ENCODE measurements at places on chromosomes 2 and 18. TPM values are rescaled to one million over a fixed set of nuclear protein-coding genes. Genes with fewer than 3 reads are reported as not detected.

The CNGA3 gene
- polyA plus RNA-seq: 0.75 TPM

DNA sequence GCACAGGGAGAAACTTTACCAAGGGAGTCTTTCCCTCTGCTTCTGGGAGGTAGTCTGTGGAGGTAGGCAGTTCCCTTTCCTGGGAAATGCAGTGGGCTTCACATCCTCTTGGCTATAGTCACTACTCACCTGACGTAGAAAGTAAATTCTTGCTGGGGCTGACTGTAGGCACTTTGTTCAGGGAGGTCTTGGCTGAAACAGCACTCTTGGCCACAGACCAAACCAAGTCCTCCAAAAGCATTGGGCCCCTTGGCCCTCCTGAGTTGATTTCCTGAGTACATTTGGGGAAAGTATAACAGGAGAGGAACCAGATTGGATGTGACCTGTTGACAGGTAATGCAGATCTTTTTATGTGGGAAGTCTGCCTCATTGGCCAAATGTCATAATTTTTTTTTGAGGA lies 108.9 kb downstream of the MGAT5 start:
- DNase-seq: no peak

DNA sequence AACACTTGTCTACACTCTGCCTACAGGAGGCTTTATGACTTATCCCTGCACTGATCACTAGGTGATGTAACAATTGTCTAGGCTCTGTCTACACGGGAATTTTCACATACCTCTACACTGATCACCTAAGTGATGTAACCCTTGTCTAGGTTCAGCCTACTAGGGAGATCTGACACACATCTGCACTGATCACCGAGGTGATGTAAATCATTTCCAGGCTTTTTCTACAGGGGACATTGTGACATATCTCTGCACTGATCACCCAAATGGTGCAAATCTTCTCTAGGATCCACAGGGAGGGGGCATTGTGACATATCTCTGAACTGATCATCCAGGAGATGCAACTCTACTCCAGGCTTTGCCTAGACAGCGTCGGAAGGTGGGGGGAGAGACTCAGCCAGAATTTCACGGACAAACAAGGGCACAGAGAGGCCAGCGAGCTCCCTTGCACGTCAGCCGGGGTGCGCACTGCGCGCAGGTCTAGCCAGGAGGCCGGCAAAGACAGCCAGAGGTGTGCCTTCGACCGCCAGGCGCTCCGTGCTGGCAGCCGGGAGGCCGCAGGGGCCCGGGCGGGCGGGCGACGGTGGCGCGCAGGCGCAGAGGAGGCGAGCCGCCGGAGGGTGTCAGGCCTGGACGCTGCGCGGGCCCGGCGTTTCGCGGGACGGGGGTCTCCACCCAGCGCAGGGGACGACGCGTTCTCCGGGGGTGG lies 46.9 kb upstream of the USP14 start:
- peak; percentile 68 for DNase-seq

DNA sequence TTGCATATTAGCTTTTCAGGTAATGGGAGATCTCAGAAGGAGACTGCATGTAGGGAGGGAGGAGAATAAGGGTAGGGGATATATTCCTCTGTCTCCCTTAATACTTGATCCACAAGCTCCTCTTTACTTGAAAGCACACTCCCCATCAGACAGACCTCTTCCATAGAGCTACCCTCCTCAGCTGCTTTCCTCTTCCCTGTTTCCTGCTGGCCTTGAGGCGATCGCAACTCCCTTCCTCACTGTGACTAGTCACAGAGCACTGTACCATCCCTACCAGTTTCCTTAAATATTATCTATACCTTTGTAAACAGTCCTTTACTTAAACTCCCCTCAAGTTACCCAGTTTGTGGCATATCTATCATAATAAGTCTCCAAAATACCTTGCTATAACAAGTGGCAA lies 10.9 kb downstream of the ROCK1 start:
- no peak for DNase-seq

- no peak for DNase-seq
These were observed 91.4 kb downstream of the USP34 start for GRCh38 chr2:61379521-61379920.

The LAMA1 gene
- polyA plus RNA-seq: 1.6 TPM

DNA sequence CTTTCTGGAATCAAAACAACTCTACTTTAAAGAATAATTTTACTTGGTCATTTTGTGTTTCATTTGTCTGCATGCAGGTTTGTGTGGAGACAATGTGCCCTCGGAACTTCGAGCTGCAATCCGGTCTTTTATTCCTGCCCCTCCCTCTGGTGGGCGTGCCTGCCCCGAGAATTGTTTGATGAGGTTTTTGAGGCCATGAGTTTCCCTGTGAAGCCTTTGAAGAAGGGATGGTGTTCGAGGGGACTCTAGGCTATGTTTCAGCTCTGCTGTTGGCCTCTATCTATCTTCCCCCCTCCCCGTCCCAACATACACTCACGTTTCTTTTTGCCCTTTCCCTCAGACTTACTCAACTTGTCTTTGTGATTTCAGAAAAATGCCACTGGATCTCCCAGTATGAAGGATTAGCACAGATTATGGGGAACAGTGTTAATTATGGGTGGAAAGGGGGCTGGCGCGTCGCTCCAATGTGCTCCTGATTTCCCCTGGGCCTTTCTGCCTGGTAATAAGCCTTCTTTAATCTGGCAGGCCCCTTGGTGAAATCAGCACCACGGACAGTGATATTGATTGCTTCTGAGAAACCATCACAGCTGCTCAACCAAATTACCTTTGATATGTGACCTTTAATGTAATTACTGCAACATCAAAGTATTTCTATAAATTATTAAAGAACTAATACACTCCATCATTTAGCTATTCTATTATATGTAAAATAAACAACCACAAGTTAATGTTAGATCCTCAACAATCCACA lies 82.2 kb downstream of the CELF4 start:
- peak; percentile 21 for DNase-seq

The TMEM178A gene
- polyA plus RNA-seq: 30.1 TPM

DNA sequence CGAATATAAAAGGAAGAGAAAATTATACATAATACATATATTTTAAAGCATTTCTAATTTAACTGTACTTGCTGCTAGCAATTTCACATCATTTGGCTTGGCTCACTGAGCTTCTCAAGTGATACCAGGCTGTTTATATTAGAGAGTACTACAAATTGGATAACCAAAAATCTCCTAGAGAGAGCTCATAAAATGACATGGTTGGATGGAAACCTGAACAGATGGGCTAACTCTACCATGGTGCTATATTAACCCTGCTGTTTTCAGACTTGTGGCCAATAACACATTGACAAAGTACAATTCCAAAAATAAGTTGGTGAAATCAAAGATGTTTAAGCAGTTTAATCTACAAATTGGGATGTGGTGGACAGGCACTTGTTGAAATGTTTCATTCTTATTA lies 364.4 kb upstream of the GCFC2 start:
- no peak for DNase-seq

GRCh38 chr18:5167831-5168230 lies 29.2 kb downstream of the AKAIN1 start:
- DNase-seq: no peak

The DNAH6 gene
- polyA plus RNA-seq: 0.20 TPM

DNA sequence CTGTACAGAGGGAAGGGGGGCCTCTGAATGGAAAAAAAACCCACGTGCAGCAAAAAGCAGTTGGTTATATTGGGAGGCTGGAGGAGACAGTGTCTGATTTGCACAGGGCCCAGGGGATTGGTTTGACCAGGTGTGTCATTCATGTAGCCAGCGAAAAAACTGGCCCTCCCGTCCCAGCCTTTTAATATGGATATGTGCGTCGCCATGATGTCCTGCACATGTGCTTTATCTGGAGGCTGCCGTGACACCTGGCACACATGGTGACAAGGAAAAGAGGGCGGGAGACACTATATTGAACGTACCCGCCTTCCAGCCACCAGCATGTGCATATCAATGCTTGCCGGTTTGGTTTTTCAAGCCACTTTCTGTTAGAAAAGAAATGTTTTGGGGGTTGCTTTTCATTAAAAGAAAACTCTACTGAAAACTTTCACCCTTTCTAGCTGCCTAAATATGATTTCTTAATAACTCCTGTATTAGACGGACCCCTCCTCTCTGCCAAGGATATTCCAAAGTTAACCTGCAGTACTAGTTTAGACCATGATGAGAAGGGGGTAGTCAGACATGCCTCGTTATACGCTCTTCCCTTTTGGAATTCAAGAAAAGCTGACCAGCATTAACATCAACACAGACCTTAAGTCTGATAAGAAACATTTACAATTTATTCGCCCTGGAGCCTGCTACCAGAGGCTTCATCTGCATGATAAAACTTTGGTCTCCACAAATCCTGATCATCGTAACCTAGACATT lies 16.2 kb downstream of the SLC25A52 start:
- DNase-seq: no peak

GRCh38 chr2:204024503-204024902 lies 87.9 kb downstream of the ICOS start:
- DNase-seq: peak; percentile 24

DNA sequence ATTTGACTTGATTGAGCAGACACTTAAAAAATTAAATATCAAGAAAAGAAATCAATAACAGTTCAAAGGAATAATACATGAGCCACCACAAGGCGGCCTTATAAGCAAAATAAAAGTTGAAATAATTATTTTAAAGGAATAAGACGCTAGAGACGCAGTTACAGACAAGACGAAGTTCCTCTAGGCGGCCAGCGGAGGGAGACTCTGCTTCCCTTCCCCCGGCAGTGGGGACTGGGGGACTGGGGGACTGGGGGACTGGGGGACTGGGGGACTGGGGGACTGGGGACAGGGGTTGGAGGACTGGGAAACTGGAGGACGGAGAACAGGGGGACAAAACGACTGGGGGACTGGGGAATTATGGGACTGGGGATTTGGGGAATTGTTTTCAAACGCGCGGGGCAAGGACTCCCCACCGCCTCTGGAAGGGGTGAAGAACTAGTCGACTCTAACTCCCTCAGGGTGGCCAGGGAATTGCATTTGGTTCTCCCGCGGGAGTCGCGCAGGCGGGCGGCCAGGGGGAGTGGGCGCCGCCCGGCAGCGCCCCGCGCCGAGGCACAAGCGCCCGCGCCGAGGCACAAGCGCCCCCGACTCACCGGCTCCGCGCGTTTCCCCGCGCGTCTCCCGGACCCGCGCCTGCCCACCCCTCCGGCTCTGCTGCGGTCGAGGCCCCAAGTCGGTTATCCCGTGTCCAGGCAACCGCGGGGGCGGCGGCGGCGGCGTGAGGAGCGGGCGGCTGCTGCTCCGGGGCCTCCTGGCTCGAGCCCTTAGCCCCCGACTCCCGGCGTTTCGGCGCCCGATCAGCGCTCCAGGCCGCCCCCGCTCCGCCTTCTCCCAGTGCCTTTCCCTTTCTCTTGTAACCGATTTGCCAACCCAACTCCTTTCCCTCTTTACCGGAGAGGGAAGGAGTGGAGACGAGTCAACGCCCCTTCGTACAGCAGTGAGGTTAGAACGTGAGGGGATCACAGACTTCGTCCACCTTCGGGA lies at the start of gene CCDC178:
Gene CCDC178 (minus strand): TSS at position 662 of the 984 bp plus-strand sequence. CDS start 28,633 bp downstream, outside the sequence.
- DNase-seq: peak; percentile 63

The DNAJC5G gene
- not detected for polyA plus RNA-seq

DNA sequence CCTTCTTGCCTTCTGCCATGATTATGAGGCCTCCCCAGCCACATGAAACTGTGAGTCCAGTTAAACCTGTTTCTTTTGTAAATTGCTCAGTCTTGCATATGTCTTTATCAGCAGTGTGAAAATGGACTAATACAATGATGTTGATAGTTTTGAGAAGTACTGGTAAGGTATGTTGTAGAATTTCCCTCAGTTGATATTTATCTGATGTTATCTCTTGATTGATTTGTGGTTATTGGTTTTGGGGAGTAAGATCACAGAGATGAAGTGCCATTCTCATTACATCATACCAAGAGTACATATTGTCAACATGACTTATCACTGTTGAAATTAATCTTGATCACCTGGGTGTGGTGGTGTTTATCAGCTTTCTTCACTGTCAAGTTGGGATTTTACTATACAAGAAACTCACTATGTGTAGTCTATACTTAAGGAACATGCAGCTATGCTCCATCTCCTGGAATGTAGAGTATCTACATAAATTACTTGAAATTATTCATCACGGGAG lies 5.1 kb upstream of the SPAG16 start:
- DNase-seq: no peak

DNA sequence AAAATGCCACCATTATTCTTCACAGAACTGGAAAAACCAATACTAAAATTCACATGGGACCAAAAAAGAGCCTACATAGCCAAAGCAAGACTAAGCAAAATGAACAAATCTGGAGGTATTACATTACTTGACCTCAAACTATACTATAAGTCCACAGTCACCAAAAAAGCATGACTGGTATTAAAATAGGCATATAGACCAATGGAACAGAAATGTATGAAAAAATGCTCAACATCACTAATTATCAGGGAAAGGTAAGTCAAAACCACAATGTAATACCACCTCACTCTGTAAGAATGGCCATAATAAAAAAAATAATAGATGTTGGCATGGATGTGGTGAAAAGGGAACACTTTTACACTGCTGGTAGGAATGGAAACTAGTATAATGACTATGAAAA lies 158.6 kb downstream of the CDH2 start:
- no peak for DNase-seq

The PAX8 gene
- 2.3 TPM for polyA plus RNA-seq

- DNase-seq: no peak
These were observed 163.3 kb upstream of the CDH7 start for GRCh38 chr18:65587491-65587890.

The RPIA gene
- 23.1 TPM for polyA plus RNA-seq

GRCh38 chr18:57780706-57781347 lies 22.3 kb downstream of the ATP8B1 start:
- DNase-seq: peak; percentile 71

- no peak for DNase-seq
These were observed 80.0 kb downstream of the SESTD1 start for GRCh38 chr2:179184610-179185009.

The GNAL gene
- 2.0 TPM for polyA plus RNA-seq

DNA sequence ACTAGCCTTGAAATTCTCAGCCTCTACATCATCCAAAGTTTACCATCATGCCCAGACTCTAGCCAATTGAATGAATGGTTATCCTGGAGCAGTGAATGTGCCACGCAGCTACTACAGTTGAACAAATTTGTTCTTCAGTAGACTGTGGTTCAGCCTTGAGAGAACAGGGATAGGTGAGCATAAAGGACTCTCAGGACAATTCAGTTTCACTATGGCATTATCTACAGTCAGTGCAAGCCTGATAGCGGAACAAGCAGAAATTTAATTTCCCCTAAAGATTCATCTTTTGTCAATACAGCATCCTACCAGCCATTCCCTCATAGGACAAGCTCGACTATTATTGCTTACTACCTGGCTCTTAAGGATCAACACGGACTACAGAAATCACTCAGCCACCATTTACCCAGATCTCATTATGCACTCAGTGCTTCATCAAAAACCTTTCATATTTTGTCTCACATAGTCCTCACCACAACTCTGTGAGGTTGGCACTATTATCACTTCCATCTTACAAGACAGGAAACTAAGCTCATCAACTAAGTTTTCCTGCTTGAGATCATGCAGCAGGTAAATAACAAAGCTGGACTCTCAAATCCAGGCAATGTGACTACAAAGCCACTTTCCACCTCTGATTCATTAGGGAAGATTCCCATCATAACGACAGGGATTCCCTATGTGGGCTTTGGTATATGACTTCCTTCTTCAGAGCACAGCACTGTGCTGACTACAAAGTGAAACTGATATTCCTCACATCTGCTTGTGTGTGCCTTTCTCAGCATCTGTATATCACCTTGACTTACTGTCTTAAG lies 181.5 kb upstream of the ACVR2A start:
- no peak for DNase-seq

Data from muscle of back (tissue), 13 donors.